ENCODE measurements at places on chromosomes 6 and 20.

DNA sequence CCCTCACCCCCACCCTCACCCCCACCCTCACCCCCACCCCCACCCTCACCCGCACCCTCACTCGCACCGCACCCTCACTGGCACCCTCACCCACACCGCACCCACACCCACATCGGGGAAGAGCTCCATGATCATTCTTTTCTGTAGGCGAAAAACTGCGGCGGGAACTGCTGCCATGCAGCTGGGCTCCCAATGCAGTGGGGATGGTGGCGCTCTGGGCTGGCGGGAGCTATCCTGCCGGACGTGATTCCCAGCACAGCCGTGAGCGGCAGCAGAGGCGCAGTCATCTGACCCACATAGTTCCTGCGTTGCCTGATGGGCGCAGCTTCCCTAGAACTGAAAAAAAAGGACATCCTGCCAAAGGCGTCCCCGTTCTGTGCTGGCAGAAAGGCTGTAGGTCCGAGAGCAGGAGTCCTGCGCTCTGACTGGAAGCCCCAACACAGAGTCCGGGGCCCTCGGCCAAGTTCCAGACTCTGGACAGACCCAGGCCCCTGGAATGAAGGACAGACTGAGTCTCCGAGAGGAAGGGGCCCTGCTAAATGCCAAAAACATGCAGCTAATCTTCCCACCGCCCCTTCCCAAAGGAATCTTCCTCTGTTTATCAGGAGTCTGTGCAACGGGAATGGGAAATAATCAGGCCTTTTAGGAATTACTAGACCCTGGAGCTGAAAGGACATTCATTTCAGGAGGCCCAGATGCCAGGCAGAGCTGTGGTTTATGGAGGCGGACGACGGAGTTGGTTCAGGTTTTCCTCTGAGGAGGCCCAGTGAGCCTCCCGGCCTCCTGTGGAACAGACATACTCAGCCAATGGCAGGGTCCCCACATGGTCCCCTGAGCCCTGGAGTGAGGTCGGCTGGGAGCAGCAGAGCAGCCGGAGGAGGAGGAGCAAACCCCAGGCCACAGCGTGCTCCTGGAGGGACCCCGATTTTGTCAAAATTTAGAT lies 14.1 kb upstream of the TCFL5 start:
- DNase-seq = no peak

DNA sequence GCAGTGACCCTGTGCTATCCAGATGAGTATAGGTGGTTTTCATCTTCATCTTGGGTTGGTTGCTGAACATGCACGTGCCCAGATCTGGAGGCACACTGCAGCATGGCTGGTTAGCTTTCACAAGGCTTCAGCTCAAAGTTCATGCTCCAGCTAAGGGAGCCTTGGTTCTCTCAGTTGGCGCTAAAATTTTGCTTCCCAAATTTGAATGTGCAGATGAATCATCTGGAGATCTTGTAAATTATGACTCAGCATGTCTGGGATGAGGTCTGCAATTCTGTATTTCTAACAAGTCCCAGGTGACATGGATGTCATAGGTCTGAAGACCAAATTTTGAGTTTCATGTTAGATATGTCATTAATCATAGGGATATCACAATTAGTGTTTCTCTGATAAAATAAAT lies 230.8 kb downstream of the FOXA2 start:
- no peak for DNase-seq

- DNase-seq = no peak
Observed at GRCh38 chr6:157895585-157895984, 72.5 kb downstream of the SNX9 start.

DNA sequence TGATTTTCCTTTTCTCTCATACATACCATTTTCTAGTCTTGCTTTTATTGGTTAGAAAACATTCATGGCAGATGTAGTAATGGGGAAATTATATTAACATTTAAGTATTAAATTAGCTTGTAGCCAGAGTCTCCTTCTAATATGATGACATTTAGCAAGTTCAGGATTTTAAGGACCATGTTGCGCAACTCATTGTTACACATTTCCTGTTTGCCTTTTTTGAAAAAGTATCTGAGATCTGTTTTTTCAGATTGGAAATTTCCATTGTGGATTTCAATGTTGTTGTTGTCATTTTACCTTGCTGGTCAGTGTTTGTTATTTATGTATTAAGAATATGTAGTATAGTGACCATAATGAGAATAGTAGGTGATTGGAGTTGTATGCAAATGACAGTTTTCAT lies 38.7 kb downstream of the CDKAL1 start:
- DNase-seq = no peak

DNA sequence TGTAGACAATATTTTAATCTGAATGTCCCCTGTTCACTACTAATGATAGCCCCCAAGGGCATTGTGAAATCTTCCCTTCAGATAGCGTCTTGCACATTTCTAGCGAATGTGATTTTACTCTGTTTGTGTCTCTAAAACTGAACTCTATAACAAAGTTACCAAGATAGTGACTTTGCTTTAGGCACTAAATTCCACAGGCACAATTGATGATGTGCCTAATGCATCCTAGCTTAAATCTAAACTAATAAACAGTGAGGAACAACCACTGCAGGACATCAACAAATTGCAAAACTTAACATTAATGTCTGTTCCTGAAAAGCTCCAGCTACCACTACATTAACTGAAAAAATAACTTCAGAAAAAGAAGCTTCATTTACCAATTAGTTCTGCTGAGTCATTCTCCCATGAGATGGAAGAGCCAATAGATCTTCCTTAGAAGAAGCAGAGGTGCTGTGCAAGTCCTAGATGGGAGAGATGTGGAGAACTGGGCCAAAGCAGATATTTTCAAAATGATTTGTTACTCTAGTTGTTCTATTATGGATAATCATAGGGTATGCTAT lies 1065.0 kb downstream of the EPHA7 start:
- DNase-seq = no peak

DNA sequence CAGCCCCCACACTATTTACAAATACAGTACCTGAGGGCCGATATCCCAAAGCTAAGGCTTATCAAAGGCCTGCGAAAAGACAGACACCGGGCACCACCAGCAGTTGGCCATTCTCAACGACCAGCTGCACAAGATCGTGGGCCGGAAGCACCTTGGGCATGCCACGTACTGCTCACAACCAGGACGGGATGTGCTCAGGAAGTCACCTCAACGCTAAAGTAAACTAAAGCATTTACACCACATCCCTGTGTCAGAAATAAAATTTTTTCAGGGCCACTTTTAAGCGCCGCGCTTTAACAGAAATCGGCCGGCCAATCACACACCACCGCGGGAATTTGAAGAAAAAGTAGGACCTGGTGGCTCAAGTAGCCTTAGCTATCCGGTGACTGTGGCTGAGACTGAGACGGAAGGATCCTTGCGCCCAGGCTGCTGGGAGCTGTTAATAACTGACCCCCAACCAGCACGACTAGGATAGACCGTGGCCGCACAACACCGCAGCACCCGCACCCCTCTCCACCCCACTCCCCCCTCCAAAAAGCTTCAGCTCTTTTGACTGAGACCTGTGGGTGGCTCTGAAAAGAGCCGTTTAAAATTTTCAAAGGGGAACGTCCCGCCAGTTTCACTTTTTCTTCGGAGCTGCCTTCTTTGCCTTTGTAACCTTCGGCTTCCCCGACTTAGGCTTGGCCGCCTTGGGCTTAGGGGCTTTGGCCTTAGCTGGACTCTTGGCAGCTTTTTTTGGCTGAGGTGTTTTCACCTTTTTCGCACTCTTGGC lies 131.2 kb upstream of the BTN3A2 start:
- peak; percentile 40 for DNase-seq

GRCh38 chr6:108667993-108668392 lies 107.3 kb downstream of the FOXO3 start:
- no peak for DNase-seq

DNA sequence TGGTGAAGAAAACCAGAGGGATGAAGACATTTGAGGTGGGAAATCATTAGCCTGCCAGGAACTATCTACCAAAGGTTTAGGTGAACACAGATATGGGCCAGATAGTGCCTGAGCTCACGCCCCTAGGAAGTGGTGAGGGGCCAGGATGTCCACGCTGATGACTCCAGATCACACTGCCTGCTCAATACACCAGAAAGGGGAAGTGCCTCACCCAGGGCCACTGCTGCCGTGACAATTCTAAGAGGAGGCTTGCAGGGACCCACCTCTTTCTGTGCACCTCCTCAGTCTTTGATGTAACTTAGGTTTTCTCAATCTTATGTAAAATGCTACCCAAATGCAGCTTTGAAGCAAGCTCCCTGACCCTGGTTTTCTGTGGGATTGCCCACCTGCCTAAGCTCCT lies 5.4 kb upstream of the RAB44 start:
- DNase-seq = no peak

DNA sequence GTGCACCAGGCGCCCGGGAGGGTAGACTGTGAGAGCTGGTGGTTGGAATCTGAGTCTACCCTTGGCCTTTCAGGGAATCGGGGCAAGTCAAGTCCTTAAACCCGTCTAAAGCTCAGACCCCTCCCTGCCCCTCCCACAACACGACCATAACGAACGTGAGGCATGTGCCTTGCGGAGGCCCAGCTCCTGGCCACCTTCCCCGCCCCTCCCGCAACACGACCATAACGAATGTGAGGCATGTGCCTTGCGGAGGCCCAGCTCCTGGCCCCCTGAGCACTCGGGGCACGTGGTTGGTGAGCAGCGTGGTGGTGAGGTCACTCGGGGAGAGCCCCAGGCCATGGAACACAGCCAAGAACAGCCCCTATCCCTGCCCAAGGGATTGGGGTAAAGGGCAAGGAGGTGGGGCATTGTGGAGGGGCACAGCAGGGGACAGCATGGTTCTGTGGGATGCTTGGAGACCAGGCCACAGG lies 132.2 kb downstream of the TAF4 start:
- DNase-seq = no peak

DNA sequence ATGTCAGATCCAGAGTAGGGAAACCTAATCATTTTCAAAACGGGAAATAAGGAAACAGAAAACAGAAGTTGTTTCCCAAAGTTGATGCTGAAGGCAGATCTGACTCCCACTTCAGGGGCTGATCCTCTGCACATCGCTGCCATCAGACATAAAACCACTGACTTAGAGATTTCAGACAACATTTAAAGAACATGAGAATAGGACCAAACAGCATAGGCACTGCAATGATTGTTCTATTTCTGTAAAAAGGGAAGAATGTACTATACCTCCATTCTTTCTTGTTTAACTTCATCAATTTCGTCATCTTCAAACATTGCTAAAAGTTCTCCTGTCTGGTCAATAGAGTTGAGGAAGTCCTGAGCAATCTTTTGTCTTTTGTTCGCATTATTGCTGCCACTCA lies 324.7 kb upstream of the RUNX2 start:
- DNase-seq = no peak

DNA sequence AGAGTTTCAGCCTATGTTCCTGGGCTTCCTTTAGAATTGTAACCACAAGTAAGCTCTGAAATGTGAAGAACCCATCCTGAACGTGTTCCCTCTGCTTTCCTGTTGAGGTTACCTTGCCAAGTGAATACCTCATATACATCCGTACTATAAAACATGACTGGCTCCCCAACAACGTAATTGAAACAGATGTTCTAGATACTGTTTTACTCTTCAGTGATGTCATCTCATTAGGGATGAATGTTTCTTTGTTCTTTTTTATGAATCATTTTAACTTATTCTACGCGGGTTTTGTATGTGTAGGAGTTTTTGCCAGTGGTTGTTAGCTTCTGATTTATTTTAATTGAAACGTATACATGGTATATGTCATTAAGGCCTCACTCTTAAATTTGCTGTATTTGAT lies 166.8 kb downstream of the SAMD5 start:
- DNase-seq = no peak

DNA sequence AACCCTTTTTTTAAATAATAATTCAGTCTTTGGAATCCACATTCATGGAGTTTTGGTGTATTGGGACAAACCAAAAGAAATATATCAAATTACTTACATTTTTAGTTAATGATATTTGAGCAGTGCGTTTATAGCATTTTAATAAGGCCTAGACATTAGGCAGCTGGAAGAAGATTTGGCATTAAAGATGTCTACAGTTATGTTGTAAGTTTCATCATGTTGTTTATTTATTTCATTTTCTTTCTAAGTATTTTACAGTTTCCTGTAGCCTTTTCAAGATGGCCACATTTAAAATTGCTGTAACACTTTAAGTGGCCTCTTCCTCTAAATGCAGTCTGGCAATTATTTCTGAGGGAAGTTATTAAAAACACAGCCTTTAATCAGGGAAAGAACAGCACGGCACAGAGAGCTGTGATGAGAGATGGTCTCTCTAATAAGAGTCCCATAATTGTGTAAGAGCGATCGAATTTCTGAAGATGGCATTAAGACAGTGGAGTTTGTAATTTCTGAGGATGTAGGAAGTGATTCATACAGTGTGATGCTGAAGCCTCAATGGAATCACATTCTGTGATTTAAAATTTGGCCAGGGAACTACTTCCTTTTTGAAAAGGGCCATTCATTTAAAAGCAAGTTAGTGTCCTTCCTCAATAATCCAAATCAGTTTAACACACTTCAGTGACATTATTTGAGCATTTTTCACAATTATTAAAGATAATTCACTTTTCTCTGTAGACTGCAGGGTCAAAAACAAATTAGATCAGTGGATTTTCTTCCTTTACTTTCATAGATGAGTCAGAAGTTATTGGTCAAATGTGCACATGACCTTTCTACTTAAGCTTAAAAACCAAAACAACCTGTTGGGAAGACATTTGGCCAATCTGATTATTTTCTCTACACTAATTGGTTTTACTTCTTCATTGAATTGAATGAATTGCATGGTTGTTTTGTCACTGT lies 52.4 kb upstream of the EDN3 start:
- DNase-seq = no peak

DNA sequence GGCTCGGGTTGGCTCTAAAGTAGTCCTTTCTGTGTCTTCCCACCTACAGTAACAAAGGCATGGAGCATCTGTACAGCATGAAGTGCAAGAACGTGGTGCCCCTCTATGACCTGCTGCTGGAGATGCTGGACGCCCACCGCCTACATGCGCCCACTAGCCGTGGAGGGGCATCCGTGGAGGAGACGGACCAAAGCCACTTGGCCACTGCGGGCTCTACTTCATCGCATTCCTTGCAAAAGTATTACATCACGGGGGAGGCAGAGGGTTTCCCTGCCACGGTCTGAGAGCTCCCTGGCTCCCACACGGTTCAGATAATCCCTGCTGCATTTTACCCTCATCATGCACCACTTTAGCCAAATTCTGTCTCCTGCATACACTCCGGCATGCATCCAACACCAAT lies 291.2 kb downstream of the ESR1 start:
- DNase-seq = no peak

GRCh38 chr6:26520237-26520849 lies 17.8 kb upstream of the HMGN4 start:
- DNase-seq = peak; percentile 68
